ENCODE measurements at places on chromosomes 3 and 15.

DNA sequence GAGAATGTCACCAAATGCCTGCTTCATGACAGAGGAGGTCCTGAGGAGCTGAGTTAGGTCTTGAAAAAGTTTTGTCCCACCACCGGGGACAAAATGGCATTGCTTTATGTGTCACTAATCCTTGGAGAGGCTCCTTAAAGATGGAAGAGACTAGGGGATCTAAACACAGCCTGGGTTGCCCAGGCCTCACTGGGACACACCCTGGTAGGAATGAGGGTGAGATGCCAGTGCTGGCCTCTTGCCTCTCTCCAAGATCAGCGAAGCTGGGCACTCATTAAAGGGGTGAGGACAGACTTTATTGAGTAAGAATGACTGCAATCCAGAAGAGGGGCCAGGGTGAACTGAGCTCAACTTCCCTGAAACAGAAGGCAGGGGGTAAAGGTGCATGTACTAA lies 58.5 kb upstream of the KLF13 start:
- no peak for DNase-seq

- DNase-seq, result no peak
Observed at GRCh38 chr15:50260969-50261496, 4.5 kb downstream of the HDC start.

DNA sequence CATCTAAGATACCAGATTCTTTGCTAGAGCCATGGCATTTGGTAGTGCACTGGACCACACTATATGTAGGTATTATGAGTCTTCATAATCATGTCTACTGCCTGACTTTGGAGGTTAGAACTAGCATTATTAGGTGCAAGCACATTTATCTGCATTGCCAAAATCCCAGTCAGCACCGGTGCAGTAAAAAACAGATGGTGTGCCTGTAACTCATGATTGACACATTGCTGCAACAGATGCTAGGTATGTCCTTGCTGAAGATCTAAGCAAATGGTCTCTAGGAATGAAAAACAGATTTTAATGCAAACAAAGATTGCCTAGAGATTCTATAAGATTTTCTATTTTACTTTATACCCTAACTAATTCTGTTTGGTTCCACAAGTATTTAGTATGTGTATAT lies 47.7 kb downstream of the MYO5A start:
- no peak for DNase-seq

DNA sequence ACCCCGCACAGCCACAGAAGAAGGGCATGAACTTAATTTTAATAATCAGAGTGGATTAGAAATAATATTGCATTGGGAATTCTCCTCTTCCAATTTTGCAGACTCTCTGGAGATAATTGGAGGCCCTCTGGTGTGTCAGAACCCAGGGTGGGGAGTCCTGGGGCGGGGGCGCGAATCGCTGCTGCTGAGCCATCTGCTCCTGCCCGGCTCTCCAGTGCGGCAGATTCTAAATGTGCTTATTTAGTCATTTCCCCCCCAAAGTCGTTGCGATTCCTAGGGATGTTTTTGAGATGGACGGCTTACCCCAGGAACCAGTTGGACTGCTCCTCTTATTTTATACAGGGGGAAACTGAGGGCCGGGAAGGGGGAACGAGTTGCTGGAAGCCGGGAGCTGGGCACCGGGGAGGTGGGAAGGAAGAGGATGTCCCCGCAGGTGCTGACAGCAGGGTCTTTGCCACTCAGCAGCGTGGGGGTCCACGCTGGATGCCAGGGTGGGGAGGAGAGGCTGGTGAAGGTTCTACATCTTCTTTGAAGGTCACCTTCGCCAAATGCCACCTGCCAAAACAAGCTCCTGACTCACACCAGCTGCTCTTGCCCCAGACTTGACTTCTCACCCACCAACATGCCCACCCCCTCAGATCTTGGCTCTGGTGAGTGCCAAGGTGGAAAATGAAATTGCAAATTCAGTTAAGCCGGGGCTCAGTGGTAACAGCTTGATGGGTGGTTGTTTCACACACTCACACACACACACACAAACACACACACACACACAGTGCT lies 91.3 kb upstream of the PRR23E start:
- DNase-seq, result no peak

- no peak for DNase-seq
Observed at GRCh38 chr3:84963137-84963536, 4.3 kb downstream of the CADM2 start.

DNA sequence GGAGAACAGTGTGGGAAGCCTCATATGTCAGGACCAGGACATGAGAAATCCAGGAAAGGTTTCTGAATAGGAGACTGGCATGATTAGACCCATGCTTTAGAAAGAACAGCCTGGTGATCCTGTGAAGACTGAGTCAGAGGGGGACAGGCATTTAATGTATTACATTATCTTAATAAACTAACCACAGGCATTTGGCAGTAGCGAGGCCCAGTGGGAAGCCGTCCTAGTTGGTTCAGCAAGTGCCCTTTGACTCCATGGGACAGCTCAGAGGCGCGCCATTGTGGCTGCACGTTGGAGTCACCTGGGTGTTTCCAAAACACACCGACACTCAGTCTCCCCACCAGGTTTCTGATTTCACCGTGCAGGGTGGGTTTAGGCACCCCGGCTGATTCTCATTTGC lies 90.5 kb upstream of the DGKG start:
- DNase-seq, result no peak

DNA sequence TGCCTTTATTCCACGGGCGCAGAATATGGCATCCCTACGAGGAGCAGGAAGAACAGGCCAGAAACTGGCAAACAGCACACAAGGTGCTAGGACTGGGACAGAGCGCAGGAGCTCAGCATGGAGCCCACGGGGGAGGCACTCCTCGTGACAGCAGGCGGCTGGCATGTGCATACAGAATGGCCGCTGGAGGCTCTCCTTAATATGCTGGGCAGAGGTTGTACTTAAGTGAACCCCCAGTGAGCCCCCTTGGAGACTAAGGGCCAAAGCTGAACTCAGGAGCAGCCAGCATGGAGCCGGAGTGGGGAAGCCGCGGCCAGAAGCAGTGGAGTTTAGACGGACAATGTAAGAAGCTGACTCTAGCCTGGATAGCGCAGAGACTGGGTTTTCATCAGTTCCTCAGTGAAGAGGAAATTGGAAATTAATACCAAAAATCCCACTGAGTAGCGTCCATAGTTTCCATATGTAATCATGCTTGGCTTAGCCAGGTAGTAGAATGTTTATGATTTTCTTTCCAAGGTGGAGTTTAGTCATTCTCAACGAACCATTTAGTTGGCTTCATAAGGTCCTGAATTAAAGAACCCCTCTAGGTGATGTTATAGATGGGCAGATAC lies 69.4 kb downstream of the EPHB3 start:
- no peak for DNase-seq

GRCh38 chr3:119891944-119892721 lies 110.2 kb downstream of the NR1I2 start:
- no peak for DNase-seq

- DNase-seq, result no peak
Observed at GRCh38 chr15:72591361-72591760, 63.1 kb upstream of the GOLGA6B start.

DNA sequence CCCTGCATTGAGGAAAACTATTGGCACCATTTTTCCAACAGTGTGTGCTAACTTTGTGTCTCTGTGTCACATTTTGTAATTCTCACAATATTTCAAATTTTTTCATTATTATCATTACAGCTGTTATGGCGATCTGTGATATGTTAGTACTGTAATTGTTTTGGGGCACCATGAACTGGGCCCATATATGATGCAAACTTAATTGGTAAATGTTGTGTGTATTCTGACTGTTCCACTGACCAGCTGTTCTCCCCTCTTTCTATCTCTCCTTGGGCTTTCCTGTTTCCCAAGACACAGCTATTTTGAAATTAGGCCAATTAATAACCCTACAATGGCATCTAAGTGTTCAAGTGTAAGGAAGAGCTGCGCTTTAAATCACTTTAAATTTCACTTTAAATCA lies 2.2 kb upstream of the CYP8B1 start:
- DNase-seq, result no peak

GRCh38 chr15:45136378-45136764 lies 6.6 kb downstream of the DUOX1 start:
- no peak for DNase-seq

GRCh38 chr3:130900959-130901358 lies 7.1 kb downstream of the ATP2C1 start:
- DNase-seq, result no peak

- no peak for DNase-seq
Observed at GRCh38 chr3:47849699-47850563, 47.0 kb downstream of the DHX30 start.

- DNase-seq, result no peak
Observed at GRCh38 chr3:169002689-169003088, 660.8 kb downstream of the MECOM start.

DNA sequence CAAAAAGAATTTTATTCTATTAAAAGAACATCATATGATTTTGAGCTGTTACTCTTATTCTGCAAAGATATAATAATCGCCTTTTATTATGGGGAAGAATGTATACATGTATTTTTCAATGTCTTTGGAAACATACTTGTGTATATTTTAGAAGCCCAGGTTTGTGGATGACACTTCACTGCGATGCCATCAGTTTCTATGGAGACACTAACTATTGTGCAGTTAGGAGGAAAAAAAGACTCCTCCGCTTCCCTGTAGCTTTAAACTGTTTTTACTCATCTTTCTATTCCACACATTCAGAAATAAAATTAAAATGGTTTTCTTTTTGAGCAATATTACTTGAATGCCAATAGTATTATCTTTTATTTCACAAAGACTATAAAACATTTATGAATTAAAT lies 305.0 kb downstream of the NLGN1 start:
- DNase-seq, result no peak

DNA sequence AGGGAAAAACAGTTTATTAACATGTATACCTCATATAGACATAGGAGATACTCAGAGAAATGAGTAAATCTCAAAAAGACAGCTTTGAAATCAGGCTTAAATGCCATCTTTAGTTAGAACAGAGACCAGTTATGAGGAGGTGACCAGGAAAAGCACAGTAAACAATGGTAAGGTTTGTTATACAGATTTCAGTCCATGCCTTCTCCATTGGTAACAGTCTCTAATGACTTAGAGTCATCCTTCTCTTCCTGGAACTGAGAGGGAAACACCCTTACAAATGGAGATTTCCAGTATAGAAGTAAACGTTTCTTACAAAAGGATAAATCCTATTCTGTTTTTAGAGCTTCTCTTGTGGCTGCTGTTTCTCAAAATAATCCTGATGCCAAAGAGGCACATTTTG lies 476.3 kb upstream of the NAALADL2 start:
- DNase-seq, result no peak

DNA sequence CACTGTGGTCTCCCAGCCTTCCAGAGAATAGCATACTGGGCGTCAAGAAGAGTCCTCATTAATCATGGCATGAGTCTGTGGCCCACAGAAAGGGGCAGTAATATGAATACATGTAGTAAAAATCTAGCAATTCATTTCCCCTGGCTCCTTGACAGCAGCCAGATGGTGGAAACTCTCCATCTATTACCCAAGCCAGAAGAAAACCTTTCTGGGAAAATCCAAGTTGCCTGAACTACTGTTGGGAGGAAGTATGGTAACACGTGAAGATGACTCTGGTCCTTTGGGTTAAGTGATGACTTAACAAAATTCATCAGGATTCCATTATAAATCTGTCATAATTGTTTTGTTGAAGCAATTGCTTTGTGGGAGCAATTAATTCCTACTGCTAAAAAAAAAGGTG lies 530.5 kb downstream of the FHIT start:
- DNase-seq, result no peak

- DNase-seq, result no peak
Observed at GRCh38 chr3:51968170-51968775, 1.0 kb upstream of the PCBP4 start.

DNA sequence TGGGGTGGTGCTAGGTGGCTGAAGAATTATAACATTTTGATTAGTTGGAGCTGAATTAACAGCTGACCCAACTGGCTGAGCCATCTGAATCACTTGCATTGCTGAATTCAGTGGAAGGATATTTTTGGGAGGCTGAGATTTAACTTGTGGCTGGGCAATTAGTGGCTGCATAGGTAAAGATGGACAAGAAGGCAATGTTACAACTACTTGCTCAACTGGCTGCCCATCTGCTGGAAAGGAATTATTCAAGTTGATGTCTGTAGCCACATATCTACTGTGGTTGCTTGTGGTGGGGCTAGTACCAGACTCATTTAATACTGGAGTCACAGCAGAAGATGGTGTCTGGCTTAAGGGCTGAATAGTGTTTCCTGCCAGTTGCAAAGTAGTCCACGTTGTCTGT lies 36.4 kb downstream of the USF3 start:
- no peak for DNase-seq

DNA sequence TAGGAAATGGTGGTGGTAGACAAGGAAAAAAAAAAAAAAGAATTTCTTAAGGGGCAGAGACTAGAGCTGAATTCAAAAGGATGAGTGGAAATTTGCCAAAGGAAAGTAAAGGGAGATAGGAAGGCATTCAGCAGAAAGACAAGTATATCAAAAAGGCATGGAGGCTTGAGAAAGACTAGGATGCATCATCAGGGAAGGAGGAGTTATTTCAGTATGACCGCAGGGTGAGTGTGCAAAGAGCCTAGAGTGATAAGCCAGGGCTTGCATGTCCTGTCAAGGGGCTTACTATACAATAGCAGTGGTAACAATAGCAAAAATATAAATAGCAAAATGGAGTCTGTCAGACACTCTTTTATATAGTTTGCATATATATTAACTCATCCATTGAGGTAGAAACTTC lies 112.0 kb downstream of the FRMD4B start:
- DNase-seq, result no peak

DNA sequence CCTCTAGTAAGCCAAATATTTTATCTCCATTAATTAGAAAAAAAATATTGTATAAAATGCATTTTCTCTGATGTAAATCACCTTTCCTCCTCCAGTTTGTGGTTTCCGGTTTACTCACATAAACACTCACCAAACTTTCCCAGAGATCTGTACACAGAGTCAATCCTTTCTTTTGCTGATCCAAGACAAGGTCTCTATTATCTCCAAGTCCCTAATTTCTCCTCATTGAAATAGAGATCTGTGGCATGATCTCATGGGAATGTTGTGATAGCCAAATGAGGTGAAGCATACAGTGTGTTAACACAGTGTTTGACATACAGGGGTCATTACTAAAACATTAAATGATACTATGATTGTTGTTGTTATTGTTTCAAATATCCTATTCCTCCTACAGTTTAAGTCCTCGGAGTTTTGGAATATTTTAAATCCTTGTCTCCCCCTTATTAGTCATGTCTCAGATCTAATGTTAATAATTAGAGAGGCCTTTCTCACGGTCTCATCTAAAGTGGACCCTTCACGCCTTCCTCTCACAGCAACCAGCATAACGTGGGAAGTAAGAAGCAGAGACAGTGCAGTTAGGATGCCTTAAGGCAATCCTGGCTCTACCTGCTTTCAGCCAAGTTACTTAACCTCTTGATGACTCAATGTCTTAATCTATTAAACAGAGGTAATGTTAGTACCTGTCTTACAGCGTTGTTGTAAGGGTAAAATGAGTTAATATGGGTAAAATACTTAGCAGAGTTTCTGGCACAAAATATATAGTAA lies 333.3 kb downstream of the GRM7 start:
- no peak for DNase-seq

All from stimulated activated CD8-positive, alpha-beta memory T cell treated with anti-CD3 and anti-CD28 coated beads, Interleukin-15, amount 100 ng/mL, for 48 hours (primary cell).